ENCODE measurements at places on chromosomes 16 and 17. TPM values are rescaled to one million over a fixed set of nuclear protein-coding genes. Genes with fewer than 3 reads are reported as not detected.

PERCC1 gene
- total RNA-seq = not detected

TBX21 gene
- total RNA-seq = 4.1 TPM

ENPP7 gene
- total RNA-seq = not detected

KRTAP1-1 gene
- total RNA-seq = not detected

NPIPA3 gene
- total RNA-seq = 1.5 TPM

GUCY2D gene
- not detected for total RNA-seq
